Coronary artery (tissue), 2 donors: ENCODE measurements at places on chromosomes 11 and 22.

GRCh38 chr11:93945596-93945995 lies 75.6 kb upstream of the HEPHL1 start:
- DNase-seq, result no peak

DNA sequence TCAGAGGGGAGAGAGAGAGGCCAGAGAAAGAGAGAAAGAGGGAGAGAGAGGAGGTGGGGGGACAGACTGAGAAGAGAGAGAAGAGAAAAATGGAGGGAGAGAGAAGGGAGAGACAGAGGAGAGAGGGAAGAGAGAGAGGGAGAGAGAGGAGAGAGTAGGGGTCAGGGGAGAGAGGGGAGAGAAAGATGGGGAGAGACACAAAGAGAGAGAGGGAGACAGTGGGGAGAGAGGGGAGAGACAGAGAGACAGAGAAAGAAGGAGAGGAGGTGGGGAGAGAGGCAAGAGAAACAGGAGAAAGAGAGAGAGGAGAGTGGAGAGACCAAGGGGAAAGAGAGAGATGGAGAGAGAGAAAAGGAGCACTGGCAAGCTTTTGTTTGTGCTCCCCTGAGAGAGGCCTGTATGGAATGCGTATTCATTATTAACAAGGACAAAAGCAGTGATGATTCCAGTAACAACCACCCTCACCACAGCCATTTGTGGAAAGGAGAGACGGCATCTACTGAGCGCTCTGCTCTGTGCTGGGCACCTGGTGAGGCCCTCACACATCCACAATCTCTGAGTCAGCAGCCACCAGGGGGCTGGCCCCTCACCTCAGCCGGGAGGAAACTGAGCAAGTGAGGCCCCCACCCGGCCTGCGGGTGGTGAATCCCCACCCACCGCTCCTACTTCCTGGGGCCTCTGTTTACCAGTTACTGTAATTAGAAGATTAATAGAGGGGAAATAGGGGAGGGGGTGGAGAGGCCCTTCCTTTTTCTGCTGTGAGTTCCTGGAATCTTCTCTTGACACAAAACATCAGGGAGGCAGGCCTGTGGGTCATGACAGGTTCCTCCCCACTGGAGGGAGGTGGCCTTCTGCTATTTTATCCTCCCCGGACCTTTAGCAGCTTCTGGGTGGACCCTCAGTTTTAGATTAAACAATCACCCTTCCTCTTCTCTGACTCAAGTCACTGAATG lies 14.6 kb upstream of the MIAT start:
- DNase-seq, result no peak

GRCh38 chr11:2409126-2409525 lies 8.6 kb downstream of the TSSC4 start:
- no peak for DNase-seq

- no peak for DNase-seq
Observed at GRCh38 chr11:72333661-72334060, 89.7 kb upstream of the PHOX2A start.
